Activated naive CD4-positive, alpha-beta T cell treated with Interleukin-2 at 50 U/mL for 16 hours (primary cell): ENCODE measurements at places on chromosomes 16 and 17.
A peak's percentile ranks its signal among the peaks of the same experiment; 100 is the strongest.

- DNase-seq = peak; percentile 20
These were observed 3.5 kb downstream of the CTNS start for GRCh38 chr17:3639981-3640596.

DNA sequence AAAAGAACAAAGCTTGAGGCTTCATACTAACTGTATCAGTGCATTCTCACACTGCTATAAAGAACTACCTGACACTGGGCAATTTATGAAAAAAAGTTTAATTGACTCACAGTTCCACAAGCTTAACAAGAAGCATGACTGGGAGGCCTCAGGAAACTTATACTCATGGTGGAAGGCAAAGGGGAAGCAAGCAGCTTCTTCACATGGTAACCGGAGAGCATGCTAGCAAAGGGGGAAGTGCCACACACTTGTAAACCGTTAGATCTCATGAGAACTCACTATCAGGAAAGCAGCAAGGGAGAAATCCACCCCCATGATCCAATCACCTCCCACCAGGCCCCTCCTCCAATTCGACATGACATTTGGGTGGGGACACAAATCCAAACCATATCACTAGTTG, 25.3 kb downstream of the CTRB2 start:
- DNase-seq = no peak

DNA sequence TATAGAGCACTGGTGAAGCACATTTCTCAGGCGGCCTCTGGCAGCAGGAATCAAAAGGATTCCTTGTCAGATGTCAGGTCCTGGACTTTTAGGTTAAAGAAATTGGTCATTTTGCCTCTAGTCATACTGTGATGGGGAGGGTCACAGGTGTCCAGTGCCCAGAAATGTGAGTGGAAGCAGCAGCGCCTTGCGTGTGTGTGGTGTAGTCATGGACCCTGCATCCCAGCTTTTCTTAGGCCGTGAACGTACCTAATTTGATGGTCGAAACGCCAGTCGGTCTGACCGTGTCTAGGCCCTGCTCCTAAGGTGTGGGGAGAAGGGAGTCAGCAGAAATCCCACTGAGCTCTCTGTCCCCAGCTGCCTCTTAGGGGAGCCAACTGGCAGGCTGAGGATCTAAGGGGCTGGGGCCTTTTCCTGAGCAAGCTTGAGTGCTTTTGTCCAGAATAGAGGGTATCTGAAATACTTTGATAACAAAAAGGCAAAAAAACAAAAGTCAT, 32.0 kb downstream of the POLR3E start:
- DNase-seq = no peak

- DNase-seq = no peak
These were observed 21.1 kb downstream of the GAS7 start for GRCh38 chr17:10177131-10177912.

- no peak for DNase-seq
These were observed 493.7 kb upstream of the ERCC4 start for GRCh38 chr16:13426269-13426668.

DNA sequence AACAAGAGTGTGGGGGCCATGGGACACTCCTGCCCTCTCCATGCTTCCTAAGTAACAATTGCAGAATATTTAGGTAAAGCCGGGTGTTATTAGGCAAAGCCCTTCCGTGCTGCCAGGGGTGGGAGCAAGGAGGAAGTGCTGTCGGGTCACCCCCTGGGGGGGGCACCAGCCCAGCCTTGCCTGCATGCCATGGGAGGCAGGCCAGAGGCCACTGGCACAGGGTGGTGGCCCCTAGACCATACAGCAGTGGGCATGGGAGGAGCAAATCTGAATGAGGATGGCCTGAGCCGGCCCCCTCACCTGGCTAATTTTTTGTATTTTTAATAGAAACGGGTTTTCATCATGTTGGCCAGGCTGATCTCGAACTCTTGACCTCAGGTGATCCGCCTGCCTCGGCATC, 355.7 kb upstream of the CDH8 start:
- DNase-seq = no peak

GRCh38 chr16:82636485-82636884, 9.7 kb downstream of the CDH13 start:
- no peak for DNase-seq

DNA sequence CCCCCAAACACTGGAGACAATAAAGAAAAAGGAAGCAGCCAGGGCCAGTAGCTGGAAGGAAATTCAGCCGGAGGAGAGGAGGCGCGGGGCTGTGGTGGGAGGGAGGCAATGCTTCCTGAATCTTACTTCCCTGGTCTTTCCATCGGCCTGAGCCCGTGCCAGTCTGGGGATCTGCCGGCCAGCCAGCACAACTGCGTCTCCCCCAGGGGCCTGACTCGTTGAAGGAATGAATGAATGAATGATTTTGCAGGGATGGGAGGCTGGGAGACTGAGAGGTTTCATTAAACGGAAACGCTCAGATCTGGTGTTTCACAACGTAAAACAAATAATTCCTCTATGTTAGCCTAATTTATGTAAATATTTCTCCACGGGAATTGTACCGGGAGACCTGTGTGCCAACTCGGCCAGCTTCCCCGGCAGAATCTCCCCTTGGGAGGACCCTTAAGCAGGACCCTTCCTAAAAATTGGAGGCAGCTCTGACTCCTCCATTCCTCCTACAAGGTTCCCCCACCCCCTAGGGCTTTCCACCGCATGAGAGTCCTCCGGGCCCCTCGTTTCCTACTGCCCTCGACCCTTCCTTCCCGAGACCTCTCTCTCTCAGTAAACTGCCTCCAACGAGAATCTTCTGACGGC, 1.3 kb upstream of the BAIAP2 start:
- DNase-seq = no peak

GRCh38 chr16:57559072-57559790, 16.8 kb downstream of the ADGRG5 start:
- DNase-seq = no peak

DNA sequence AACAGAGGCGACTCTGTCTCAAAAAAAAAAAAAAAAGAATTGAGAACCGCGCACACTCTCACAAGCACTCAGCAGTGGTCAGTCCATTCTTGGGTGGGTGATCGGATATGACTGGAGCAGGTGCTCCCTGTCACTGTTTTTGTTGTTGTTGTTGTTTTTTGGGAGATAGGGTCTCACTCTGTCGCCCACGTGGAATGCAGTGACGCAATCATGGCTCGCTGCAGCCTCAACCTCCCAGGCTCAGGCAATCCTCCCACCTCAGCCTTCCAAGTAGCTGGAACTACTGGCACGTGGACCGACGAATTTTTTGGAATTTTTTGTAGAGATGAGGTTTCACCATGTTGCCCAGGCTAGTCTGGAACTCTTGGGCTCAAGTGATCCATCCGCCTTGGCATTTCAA, 30.0 kb downstream of the RAB11FIP3 start:
- DNase-seq = no peak

DNA sequence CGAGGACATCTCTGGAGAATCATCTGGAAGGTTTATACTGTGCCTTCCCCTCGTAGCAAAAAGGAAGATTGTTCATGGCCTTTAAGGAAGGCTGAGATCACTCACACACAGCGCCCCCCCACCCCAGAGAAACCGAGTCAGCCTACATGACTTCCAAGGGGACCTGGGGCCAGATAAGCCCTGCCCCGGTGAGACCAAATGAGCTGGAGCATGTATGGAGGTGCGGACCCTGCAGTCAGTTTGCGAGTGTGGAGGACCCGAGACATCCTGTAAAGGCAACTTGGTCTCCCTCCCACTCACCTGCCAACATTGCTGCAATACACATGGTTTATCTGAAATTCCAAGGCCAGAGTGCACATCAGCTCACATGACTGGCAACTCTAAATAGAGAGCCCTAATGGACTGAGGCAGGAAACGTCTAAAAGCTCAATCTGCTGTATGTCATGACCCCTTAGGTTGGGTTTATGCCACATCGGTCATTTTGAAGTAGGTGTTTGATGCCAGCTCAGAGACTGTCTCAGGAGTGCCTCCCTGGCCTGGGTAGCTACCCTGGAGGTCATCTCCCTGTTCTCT, 233.6 kb downstream of the CPPED1 start:
- no peak for DNase-seq

- DNase-seq = no peak
These were observed 21.2 kb upstream of the TAOK1 start for GRCh38 chr17:29368926-29369325.

DNA sequence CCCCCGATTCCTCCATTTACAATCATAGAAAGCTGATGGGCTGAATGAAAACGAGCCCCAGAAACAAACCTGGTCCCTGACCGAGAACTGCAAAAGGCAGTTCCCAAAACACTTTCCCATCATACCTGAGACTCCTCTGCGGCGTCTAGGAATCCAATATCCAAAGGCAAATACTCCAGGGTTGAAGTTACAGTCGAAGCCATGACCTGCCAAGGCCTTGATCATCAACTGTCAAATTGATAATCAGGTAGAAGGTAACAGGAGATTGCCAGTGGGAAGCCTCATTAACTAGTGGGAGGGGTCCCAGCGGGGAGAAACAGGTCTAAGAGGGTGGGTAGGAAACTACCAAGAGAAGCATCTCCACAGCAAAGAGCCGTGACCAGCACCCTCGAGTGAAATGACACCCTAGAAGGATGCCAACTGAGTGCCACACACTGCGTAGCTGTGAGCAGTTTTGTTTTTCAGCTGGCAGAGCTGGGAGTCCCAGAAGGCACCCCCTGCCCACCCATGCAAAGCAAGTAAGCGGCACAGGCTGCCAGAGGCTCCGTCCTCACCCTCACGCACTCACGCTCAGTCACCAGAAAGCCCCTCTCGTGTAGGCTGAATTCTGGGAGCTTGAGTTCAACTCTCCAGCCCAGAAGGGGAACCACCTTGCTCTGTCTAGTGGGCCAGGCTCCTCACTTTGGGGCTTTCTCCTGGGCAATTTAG, 146.1 kb downstream of the GAS7 start:
- DNase-seq = no peak

GRCh38 chr16:18788828-18789514, 1.2 kb downstream of the RPS15A start:
- DNase-seq = no peak
